H4 (cell line): ENCODE measurements at places on chromosomes 13 and 19. TPM values are rescaled to one million over a fixed set of nuclear protein-coding genes. Genes with fewer than 3 reads are reported as not detected.

Gene RNF113B
- total RNA-seq = not detected in 2 replicates

Gene ZNF701
- 5.4 and 6.8 TPM in 2 replicates for total RNA-seq

Gene MBD3L2
- total RNA-seq = not detected in 2 replicates

Gene CCDC70
- not detected in 2 replicates for total RNA-seq
